Activated T-helper 2 cell treated with anti-CD3 and anti-CD28 coated beads, Interferon-gamma antibody, Interleukin-2, Interleukin-4, amounts not matched to agents 10 μg/mL and 5 μg/mL and 100 μg/mL, durations not matched to agents 14 hours and 24 hours and 36 hours (primary cell): ENCODE measurements at places on chromosomes 7 and 10.

DNA sequence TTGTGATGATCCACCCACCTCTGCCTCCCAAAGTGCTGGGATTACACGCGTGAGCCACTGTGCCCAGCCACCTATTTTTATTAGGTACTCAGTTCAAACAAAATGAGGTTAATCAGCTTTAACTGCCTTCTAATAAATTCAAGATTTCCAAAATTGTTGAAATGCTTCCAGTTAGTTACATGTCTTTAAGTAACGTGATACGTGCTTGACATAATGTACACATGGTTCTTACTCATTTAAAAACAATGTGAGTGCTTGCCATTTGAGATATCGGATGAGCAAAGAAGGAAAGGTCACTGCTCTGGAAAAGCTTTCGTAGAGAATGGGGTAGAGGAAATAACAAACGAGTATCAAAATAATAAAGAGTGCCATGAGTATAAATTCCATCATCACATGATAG lies 83.6 kb downstream of the KMT2E start:
- no peak for DNase-seq

DNA sequence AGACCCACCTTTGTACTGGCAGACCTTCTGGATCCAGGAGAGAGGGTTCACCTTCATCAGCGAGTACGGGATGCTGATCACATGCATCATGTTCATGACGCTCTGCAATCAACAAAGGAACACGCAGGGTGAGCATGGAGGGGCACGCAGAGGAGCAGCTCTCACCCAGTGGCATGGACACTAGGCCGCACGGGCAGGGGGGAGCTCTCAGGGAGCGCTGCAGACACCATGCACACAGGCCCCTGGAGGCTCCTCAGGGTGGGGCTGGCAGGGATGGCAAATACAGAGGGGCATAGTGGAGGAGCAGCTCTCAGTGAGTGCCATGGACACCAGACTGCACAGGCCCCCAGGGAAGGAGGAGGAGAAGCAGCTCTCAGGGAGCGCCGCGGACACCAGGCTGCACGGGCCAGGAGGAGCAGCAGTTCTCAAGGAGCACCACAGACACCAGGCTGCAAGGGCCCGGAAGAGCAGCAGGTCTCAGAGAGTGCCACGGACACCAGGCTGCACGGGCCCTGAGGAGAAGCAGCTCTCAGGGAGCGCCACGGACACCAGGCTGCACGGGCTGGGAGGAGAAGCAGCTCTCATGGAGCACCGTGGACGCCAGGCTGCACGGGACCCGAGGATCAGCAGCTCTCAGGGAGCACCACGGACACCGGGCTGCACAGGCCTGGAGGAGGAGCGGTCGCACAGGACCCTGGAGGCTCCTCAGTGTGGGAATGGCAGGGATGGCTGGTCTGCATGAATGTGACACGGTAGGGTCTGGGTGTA lies 249.5 kb downstream of the ZMYND11 start:
- no peak for DNase-seq

DNA sequence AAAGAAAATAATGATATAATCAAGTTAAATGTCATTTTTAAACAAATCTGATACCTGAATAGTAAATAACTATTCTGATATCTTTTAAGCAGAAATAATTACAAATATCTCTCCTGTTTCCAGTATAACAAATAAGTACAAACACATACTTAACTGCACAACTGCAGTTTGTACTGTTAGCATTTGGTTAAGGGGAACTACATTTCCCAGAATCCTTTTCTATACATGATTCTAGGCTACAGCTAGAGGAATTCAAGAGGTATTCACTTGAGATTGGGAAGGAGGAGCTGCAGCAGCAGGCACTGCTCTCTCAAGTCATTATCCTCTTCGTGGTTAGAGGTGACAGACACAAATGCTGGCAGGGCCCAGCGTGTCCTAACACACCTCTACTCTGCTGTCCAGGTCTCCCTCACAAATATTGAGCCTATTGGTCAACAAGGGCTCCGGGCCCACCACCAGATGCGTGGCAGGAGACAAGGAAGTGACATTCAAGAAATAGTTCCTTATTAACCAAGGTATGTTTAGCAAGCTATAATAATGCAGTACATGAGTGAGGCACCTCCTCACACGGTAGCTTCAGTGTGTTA lies 255.1 kb upstream of the MKLN1 start:
- DNase-seq = no peak

- DNase-seq = no peak
These were observed 189.7 kb downstream of the ACTR3B start for GRCh38 chr7:152949253-152949652.

- DNase-seq = peak; percentile 29
These were observed 27.2 kb downstream of the CCM2 start for GRCh38 chr7:45026984-45027773.

DNA sequence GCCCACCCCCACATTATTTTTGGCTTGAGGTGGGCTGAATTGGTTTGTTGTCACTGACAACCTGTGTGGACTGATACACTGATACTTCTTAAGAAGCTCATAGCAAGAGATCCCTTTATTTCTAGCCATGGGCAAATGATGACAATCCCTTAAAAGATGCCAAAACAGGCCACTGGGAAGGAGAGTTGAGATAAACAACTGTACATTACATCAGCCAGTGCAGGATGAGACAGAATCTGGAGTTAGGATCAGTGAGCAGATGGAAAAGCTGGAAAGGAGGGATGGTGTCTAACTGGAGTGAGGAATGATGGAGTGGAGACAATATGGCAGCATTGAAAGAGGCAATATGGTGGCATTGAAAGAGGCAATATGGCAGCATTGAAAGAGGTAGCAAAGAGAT lies 195.9 kb upstream of the LYZL2 start:
- no peak for DNase-seq
